ENCODE measurements at places on chromosomes 2 and 18. TPM values are rescaled to one million over a fixed set of nuclear protein-coding genes. Genes with fewer than 3 reads are reported as not detected.

Gene RPRM
- total RNA-seq, result not detected

Gene CCDC68
- 8.3 TPM for total RNA-seq

Gene PMS1
- 41.0 TPM for total RNA-seq

Gene STARD6
- not detected for total RNA-seq

Gene RNPEPL1
- 10.3 TPM for total RNA-seq

Gene SMCHD1
- total RNA-seq, result 96.6 TPM

Gene EPAS1
- 120 TPM for total RNA-seq

Gene NABP1
- 117 TPM for total RNA-seq

DNA sequence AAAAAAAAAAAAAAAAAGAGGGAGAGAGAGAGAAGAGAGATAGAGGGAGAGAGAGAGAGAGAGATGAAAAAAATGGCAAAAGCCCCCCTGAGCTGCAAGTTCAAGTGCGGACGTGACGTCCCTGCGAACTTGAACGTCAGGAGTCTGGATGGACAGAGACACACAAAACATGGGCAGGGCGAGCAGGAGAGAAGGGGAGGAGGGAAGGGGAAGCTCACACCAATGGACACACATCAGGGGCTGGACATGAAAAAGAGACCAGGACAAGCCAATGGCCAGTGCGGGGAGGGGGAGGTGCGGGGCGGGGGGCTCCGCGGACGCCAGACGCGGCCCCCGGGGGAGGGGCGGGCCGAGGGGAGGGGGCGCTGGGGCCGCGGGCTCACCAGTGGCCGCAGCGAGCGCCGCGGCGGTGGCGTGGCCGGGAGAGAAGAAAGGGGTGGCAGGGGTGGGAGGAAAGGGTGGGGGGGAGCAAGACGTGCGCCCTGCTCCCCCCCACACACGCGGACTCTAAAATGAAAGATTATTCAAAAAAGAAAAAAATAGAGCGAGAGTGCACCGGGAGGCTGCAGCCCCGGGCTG, at the start of gene BCL11A:
TSS of gene BCL11A (minus strand) at position 160 of the 579 bp plus-strand sequence. CDS start 384 bp downstream, outside the sequence.
- DNase-seq, result peak; percentile 71

DNA sequence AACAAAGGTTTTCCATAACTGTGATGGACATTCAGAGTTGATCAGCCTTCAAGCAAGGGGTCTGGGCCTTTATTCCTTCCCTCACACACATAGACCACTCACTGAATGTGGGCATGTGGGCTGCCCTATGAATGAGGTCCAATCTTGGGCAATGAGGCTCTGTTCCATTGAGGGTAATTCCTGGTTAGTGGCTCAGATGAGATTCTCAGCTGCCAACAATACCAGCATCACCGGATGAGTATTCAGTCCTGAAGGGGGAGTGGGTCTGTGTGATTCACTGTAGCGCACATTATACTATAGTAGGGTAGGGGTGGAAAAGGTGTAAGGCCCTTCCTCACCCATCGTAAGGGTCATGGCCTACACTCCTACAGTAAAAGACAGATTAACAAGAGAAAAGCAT, 9.9 kb upstream of the PARD3B start:
- no peak for DNase-seq

GRCh38 chr2:83233326-83233725, 1225.8 kb downstream of the SUCLG1 start:
- no peak for DNase-seq

- no peak for DNase-seq
Measured at GRCh38 chr2:74424139-74424992, 2.8 kb downstream of the WDR54 start.

DNA sequence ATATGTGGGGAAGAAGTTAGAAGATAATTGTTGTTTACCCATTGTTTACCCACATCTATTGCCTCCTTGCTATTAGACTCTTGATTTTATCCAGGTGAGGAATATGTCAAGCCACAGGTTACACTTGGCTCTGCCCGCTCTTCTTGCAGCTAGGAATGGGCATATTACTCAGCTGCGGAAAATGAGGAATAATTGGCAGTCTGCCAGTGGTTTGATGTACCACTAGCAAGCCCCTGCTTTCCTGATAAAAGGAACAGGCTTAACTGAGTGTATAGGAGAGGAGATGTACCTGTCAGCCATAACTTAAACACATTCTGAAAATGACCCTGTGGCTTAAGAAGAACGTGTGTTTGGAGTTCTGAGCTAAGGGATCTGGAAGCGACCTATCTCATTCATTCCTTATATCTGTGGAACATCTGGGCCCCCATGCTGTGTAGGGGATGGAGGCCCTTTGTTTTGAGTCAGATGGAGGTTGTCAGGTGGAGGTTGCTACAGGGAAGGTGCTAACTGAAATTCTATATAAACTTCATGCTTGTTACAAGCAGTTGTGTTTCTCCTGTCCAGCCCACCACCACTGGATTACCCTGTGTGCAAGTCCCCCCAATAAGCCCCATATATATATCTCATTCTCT, 4.6 kb upstream of the FMNL2 start:
- DNase-seq, result no peak

GRCh38 chr2:176483901-176484568, 214.8 kb downstream of the MTX2 start:
- DNase-seq, result no peak

GRCh38 chr18:62717169-62717924, 2.0 kb downstream of the PHLPP1 start:
- peak; percentile 73 for DNase-seq

- DNase-seq, result no peak
Measured at GRCh38 chr18:4077721-4078120, 377.4 kb downstream of the DLGAP1 start.

DNA sequence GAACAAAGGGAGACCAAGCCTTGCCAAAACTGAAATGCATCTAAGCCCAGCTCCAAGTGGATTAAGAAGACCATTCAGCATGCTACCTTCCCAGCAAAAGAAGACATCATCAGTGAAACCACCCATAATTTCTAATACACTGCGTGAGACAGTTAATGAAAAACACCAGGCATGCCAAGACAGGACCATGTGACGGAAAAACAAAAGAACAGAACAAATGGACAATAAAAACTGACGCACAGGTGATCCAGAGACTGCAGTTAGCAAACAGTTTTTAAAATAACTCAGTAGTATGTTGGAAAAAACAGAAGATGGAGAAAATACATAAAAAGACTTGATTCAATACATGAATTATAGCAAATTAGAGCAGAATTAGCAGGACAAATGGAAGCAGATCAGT, 15.3 kb downstream of the FAM168B start:
- DNase-seq, result no peak

GRCh38 chr18:35422237-35422636, 45.1 kb upstream of the ZNF396 start:
- DNase-seq, result no peak

DNA sequence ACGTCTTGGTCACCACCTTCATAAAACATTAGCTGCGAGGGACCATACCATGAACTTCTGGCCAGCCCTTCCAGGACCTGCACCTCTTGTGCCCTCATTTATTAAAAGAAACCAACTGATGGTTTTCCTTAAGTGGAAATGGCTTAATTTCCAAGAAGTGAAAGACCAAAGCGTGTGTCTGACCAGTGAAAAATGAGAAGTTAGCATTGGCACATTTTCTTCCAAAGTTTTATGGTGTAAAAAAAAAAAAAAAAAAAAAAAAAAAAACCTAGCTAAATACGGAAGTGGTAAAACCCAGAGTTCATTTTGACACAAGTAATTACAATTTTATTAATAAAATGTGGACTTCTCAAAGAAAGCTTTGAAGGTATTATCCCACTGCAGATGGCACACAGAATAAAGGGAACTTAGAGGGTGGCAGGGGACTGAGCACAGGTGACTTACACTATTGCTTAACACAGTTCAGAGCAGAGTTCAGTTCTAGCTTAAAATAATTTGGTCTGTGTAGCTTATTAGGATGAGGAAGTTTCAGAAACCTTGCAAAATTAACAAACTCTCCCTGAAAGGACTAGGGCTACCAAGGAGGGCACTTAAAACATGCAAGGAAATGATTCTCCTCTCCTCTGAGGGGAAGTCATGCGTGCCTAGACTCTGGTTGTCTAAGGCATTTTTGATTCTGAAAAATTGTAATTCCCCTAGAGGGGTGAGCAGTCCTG, 42.2 kb upstream of the EPG5 start:
- no peak for DNase-seq

DNA sequence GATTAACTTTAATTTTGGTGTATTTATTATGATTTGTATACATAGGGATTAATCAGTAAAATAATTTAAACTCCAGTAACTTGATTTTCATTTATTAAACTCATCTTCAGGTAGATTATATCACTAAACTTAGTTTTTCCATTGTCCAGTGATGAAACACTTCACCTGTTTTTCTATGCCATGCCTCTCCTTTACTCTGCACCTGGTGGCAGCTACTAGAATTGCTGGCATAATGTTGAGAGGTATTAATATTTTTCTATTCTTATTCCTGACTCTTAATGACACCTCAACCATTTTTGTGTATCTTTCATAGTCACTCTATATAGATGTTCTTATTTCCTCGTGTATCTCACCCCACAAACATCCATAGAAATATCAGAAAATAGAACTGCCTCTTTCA, 940.3 kb upstream of the CRIM1 start:
- DNase-seq, result no peak

DNA sequence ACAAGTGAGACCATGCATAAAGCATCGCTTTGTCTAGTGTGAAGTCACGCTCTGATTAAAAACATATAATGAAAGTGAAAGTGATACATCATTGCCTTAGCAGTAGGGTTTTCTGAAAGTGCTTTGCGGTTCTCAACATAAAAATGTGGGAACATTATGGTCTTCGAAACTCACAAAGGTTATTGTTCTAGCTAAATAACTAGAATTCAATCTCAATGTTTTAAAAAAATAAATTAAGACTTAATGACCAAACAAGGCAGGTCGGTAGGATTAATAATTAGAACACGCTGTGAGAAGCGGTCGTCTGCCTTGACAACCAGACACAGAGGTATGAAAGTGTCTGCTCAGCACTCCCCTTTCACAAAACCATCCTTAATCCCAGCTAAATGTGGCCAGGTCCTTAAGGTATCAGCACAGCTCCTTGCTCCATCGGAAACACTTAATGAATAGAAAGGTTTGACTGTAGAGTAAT, 42.2 kb downstream of the KLHL14 start:
- DNase-seq, result no peak

GRCh38 chr2:157291018-157291417, 33.5 kb downstream of the GALNT5 start:
- no peak for DNase-seq

DNA sequence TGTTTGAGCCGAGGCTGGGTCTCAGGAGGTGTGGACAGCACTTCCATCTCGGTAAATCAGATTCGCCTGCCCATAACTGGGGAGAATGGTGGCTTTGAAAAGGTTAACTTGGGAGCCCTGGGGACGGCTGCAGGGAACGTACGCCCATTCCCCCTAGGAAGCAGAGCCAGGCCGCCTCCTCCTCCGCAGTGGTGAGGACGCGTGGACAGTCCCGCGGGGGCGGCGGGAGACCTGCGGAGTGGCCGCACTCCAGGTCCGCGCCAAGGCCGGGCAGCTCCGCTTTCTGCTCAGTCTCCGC, 845 bp upstream of the MYCN start:
- no peak for DNase-seq

DNA sequence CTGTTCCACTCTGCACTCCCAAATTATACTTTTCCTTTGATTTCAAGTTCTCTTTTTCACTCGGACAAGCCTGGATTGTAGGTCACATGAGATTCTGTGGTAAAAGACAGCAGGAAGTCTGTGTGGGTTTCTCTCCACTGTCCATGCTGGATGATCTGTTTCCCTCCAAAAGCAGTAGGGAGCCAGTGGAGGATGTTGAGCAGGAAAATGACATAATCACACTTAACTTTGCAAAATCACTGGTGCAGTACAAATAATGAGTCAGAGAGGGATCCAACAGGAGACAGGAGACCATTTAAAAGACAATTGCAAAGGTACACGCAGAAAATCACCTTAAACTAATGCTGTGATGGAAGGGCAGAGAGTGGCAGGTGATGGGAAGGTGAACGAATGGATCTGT, 301.3 kb downstream of the ZNF407 start:
- DNase-seq, result peak; percentile 55

DNA sequence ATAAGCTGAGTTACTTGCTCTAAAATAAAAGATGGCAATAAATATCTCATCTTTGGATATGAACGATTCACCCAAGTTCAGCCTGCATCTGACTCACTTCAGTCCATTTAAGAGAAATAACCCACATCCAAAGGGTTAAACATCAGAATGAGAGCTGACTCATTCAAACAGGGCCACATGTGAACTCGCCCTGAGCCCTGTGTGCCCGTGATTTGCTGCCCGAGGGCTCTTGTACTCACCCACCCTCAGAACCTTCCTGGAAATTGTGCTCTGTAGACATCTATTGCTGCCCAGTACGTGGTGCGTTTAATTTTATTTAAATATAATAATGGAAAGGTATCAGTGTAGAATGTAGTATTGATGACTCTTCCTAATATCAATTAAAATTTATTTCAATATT, 66.9 kb upstream of the RBM44 start:
- peak; percentile 86 for DNase-seq

- no peak for DNase-seq
Measured at GRCh38 chr2:199279146-199279545, 178.6 kb downstream of the SATB2 start.

- DNase-seq, result no peak
Measured at GRCh38 chr18:48422947-48423378, 13.8 kb upstream of the ZBTB7C start.

DNA sequence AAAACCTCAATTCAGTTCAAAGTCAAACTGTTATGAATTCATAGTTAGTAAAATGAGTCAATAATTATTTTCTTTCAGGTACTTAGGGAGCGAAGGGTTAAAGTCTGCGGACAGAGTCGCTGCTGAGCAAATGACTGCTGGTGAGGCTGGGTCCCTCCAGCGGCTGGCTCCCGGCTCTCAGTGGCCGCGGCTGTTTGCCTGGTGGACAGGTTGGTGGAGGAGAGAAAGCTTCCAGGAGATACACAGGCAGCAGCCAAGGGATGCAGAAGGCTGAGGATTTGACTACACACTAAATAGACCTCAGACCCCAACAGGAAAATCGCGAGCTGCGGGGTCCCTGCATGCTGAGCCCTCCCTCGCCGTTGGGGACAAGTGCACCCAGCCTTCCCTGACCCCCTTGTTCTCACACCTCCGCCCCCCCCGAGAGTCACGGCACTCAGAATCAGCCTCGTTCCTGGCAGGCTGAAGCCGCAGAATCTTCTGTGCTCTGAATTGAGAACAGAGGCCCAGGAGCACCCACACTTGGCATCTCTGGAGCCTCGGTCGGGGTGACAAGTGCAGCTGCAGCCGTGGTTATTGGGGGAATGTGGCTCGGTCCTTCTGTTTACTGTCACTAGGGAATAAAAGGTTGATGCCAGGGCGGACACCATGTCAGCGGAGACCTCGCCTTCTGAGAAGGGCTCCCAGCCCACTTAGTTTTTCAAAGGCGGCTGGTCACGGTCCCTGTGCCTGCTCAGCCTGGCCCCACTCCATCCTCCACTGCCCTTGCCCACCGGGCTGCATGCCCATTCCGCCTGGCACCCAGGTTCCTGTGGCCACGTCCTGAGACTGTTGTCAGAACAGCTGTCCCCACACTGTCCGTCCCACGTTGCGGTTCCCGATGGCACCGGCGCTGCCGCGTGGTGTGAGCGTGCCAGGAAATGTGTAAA, 74.0 kb downstream of the SLC66A2 start:
- no peak for DNase-seq

- DNase-seq, result peak; percentile 69
Measured at GRCh38 chr2:100818606-100819369, 1.2 kb upstream of the NPAS2 start.

All from fibroblast of lung (primary cell).